Stimulated activated CD4-positive, alpha-beta T cell treated with anti-CD3 and anti-CD28 coated beads, Interleukin-1b, Interleukin-23, amount 100 ng/mL, for 1 hour (primary cell): ENCODE measurements at places on chromosomes 12 and 14.

- no peak for DNase-seq
These were observed at the start of gene RDH5 for GRCh38 chr12:55720071-55720564. Gene RDH5, plus strand, starts transcription at chr12:55720393. Its CDS starts 792 bp downstream, at chr12:55721185.

DNA sequence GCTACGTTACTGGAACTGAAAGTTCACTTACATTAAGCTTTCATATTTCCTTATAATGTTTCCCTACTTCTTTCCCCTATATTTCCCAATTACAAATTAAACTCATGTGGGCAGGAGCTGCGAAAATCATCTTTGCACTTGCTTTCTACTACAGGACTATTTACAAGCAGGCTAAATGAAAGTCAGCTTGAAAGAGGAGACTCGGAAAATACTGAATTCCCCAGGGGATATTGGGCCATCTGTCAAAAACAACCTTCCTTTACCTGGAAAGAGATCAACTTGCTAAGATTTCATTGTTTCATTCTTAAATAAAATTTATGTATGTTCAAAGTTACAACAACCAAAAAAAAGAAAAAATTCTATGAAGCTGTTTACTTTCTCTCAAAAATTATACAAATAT lies 92.8 kb upstream of the BBS10 start:
- DNase-seq: no peak

GRCh38 chr12:6938353-6939190 lies 5.0 kb upstream of the RNU7-1 start:
- DNase-seq: no peak

GRCh38 chr14:103103461-103104388 lies 9.2 kb downstream of the EXOC3L4 start:
- DNase-seq: no peak

DNA sequence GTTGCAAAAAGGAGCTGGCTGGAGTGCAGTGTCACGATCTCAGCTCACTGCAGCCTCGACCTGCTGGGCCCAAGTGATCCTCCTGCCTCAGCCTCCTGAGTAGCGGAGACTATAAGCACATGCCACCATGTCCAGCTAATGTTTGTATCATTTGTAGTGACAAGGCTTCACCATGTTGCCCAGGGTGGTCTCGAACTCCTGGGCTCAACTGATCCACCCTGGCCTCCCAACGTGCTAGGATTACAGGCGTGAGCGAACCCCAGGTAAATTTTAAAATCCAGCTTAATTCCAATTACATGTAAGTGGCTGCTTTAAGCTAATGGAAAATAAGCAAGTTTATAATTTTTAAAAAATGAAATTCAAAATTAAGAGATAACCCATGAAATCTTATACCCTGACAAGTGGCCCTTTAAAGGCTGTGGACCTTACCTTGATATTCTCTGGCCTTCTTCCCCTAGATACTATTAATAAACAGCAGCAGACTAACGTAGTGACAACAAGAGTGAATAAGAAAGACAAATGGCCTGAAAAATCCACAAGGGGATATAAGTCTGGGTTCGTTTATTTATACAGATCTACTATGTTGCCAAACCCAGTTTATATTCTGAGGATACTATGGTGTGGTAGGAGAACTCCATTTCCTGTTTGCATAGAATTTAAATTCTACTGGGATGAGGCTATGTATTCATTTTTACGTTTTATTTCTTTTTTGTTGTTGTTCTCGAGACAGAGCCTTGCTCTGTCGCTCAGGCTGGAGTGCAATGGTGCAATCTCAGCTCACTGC lies 25.6 kb upstream of the SLC2A3 start:
- DNase-seq: no peak

- DNase-seq: no peak
These were observed 721.4 kb downstream of the TMTC2 start for GRCh38 chr12:83408146-83408545.

GRCh38 chr14:61120576-61120975 lies 139.5 kb downstream of the SLC38A6 start:
- DNase-seq: no peak

DNA sequence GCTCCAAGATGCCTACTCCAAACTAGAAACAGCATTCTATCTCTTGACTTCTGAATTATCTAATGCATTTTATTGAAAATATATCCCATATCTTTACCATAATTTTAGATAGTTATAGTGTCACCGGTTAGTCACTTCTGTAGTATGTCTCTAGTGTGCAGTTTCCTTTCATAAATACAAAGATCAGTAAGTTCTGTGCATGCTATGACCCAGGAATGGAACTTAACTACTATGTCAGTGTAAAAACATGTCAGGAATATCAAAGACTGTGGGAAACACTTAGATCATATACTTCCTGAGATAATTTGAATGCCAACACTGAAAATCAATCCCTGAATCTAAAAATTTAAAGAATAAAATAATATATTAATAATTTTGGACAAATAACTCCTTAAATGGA lies 237.6 kb downstream of the ATXN7L3B start:
- no peak for DNase-seq

- DNase-seq: peak; percentile 56
These were observed 8.9 kb downstream of the VAMP1 start for GRCh38 chr12:6461401-6462233.

DNA sequence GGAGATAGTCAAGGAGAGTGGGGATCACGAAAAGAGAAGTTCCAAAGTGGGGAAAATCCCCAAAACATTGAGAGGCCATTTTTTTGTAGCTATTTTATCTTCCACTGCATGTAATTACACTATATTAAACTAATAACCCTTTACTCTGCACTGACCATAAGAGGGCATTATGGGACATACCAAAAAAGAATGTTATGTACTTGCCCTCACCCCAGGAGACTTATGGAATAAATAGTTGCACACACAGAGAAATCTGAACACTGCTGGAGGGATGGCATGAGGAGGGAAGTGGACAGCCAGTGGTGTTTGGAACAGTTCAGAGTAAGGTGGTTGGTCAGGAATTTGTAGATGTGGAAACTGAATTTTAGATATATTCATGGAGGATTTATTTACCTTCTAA lies 422.9 kb downstream of the SNAPC1 start:
- DNase-seq: no peak

GRCh38 chr12:55658635-55659391 lies 22.1 kb downstream of the OR10P1 start:
- no peak for DNase-seq

DNA sequence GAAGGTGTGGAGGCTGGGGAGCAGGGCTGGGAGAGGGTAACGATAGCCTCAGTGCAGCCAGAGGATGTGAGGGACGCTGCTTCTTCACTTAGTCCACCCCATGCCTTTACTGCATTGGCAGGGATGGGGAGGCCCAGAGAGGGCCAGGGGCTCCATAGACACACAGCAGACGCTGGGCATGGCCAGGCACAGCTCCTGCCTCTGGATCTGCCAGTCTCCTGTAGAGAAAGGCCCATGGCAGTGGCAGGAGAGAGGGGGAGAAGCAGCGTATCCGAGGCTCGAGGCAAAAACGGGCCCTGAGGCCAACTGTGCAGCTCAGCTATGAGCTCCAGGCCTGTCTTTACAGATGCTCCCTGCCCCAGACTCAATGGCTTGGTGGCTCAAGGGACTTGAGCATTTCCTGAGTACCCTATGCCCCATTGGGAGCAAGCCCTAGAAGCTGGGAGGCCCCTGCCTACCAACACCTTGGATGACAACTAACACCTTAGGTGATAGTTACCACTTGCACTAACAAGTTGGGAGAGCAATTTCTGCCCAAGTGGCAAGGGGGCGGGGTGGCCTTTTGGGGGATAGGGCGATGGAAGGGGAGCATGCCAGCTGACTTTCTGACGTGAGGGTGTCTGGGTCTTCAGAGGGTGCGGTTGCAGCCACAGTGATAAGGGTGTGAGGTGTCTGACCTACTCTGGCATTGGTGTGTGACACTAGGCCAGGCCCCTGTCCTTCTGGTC lies 5.0 kb upstream of the LBHD2 start:
- no peak for DNase-seq

DNA sequence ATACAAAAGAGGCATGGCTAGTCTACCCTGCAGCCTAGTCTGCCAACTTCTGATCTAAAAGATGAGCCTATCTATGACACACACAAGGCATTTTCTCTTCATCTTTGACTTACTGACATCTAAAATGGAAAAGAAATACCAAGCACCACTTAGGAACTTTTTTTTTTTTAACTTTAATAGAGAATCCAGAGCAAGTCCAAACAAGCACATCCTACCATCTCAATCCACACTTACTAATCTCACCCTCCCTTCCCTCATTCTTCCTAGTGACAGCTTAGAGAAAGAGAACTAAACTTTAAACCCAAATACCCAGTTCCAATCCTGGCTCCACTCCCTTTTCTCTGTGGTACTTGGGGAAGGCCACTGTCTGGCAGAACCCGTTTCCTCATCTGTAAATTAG lies 31.8 kb downstream of the BDKRB1 start:
- DNase-seq: no peak

- DNase-seq: no peak
These were observed 2.0 kb downstream of the PPP1R13B start for GRCh38 chr14:103845327-103845726.

DNA sequence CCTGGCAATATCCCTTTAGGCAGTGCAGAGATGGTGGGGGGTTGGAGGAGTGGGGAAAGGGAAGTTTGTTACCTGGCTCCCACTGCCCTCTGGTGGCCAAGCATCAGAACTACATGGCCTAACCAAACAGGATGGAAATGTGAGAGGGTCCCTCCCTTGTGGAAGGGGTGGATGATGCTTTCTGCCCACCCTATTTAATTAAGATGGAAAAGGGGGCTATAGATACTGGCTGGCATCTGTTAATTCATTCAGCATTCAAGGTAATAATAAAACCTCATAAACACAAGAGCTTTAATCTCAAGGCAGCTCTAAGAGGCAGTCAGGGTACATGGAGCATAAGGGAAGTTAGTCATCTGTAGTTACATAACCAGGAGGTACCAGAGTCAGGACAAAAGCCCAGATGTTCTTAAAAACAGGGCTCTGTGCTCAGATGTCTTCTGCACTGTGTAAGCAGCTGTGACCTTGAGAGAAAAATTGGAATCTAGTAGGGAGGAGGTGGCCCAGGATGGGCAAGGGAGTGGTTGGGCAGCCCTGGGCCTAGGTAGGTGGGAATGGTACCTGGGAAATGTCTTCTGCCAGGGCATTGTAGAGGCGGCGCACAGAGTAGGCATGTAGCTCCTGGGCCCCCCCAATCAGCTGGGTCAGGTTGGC lies 4.6 kb downstream of the AP1G2 start:
- no peak for DNase-seq

DNA sequence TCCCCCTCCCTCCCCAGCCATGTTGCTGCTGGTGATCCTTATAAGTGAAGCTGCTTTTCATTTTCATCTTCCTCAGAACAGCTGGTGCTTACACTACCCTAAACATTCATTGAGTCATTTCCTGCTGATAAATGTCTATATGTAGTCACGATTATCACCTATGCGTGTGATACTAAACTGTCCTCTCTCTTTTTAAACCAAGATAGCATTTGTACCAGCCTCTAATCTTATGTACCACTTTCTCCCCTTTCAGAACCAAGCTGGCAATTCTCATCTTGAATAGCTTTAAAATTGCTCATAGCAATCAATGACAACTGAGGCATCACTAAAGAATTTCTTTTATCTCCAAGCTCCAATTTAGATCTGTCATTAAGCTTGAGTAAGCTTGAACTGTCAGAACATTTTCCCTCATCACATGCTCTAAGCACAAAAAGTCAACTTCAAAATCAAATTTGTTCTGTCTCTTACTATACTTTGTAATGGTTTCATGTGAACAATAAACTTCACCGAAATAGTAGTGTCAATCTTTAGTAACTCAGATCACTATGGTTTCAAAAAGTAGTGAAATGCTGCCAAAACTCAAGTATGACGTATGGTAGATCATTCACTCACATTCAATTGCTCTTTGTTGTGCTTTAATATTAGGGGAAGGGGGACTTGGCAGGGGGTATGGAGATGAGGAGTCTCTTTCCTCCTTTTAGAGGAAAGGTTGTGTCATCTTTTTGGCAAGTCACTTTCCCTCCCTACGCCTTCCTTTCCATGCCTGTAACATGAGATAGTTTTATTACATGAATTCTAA lies 178.1 kb upstream of the NOVA1 start:
- no peak for DNase-seq

GRCh38 chr14:69312608-69313007 lies 52.6 kb downstream of the GALNT16 start:
- DNase-seq: no peak

- DNase-seq: no peak
These were observed 3.5 kb upstream of the GYS2 start for GRCh38 chr12:21608196-21608595.

GRCh38 chr12:104870797-104871196 lies 87.3 kb downstream of the SLC41A2 start:
- no peak for DNase-seq

- DNase-seq: no peak
These were observed 2.2 kb upstream of the RPAP3 start for GRCh38 chr12:47707905-47708543.

DNA sequence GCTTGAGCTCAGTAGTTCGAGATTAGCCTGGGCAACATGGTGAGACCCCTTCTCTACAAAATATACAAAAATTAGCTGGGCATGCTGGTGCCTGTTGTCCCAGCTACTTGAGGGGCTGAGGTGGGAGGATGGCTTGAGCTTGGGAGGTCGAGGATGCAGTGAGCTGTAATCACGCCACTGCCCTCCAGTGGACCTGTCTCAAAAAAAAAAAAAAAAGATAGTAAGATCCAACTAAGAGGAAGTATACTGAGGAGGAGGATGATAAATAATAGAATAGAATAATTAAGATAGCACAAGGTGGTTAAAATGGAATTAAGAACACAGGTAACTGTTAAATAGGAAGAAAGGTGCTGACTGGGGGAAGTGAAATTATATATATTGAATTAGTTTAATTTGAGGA lies 37.0 kb upstream of the BAZ1A start:
- no peak for DNase-seq

DNA sequence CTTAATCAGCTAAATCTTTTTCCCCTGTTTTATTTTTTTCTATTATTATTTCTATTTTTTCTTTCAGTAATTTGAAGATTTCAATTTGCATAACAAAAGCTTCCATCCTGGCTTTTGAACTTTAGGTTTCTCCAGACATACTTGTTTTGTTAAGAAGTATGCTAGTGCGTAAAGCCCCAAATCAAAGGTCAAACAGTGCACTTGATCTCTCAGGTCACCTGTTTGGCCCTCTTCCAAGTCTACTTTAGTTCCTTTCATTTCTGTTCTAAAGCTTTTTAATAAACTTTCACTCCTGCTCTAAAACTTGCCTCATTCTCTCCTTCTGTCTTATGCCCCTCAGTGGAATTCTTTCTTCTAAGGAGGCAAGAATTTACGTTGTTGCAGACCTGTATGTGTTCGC lies 54.6 kb upstream of the ATXN7L3B start:
- DNase-seq: no peak

GRCh38 chr14:102898776-102899515 lies 23.5 kb upstream of the AMN start:
- DNase-seq: no peak
